ENCODE measurements at places on chromosomes 3 and 15. TPM values are rescaled to one million over a fixed set of nuclear protein-coding genes. Genes with fewer than 3 reads are reported as not detected.

The SERPINI1 gene
- 3.0 TPM for total RNA-seq

The PAQR5 gene
- total RNA-seq, result not detected

The SNX22 gene
- total RNA-seq, result 0.35 TPM

The CD276 gene
- total RNA-seq, result not detected

The NR1I2 gene
- 0.26 TPM for total RNA-seq

The RNU5B-1 gene
- 15.8 TPM for total RNA-seq

The MAP1A gene
- 7.8 TPM for total RNA-seq

The SPATA12 gene
- not detected for total RNA-seq

The TIMP4 gene
- not detected for total RNA-seq
